Activated naive CD4-positive, alpha-beta T cell treated with anti-CD3 and anti-CD28 coated beads for 36 hours (primary cell): ENCODE measurements at places on chromosomes 4 and X.

GRCh38 chr4:38320343-38320695 is 343.7 kb upstream of the KLF3 start:
- no peak for DNase-seq

DNA sequence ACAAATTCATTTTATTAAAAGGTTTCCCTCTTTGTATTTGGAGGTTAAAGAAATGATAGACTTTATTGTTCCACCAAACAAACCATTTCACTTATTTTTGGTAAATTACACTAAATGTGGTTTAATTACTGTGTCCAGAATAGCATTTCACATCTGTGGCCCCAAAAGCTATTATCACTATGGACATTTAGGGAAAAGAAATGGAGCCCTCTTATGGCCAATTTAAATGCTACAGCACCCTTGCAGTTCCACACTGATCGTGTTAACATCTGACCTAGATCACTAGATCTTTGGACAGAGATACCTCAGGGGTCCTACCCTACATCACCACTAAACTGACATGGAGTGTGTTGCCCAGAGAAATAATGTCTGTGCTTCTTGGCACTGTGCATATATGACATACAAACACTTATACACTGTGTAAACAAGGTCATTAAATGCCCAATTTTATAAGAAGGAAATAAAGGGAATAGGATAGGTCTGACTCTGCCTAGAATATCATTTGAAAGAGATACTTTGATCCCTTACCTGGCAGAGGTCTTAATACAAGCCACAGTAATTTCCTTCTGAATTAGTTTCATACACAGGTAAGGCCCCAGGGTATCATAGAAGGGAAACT is 163.9 kb downstream of the KDR start:
- peak; percentile 15 for DNase-seq

DNA sequence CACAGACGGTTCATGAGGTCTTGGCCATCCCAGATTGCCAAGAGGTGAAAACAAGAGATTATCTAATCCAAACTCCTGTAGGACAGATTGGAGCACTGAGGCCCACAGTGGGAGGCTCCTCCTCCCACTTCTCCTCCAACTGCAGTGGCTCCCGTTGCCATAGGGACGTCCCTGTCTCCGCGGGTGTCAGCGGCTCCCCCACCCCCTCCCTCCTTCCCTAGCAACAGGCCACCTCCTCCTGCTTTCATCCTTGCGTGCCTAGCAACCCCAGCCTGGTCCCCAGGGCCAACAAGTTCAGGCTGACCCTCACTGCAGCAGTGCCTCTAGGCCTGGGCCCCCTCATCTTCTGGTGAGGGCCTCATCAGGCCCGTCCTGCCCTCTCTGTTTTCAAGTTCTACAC is 6.8 kb upstream of the IQSEC2 start:
- DNase-seq = peak; percentile 17

GRCh38 chrX:149643496-149643895 is 11.9 kb upstream of the TMEM185A start:
- DNase-seq = no peak
